Activated CD8-positive, alpha-beta memory T cell treated with anti-CD3 and anti-CD28 coated beads for 1 hour (primary cell): ENCODE measurements at places on chromosomes 3 and 15.

GRCh38 chr15:45156744-45157455 lies 27.1 kb downstream of the DUOX1 start:
- DNase-seq: no peak

DNA sequence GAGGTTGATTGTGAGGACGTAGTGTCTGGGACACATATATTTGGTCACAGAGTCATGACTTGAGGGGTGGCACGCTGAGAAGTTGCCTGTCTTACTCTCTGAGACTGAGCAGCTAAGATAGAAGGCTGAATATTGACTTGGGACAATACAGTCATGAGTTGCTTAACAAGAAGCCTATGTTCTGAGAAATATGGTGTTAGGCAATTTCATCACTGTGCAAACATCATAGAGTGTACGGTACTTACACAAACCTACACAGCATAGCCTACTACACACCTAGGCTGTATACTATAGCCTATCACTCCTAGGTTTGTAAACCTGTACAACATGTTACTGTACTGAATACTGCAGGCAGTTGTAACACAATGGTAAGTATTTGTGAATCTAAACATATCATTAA lies 30.3 kb upstream of the SPESP1 start:
- DNase-seq: no peak

GRCh38 chr15:100596792-100597191 lies 5.2 kb downstream of the LINS1 start:
- peak; percentile 61 for DNase-seq

DNA sequence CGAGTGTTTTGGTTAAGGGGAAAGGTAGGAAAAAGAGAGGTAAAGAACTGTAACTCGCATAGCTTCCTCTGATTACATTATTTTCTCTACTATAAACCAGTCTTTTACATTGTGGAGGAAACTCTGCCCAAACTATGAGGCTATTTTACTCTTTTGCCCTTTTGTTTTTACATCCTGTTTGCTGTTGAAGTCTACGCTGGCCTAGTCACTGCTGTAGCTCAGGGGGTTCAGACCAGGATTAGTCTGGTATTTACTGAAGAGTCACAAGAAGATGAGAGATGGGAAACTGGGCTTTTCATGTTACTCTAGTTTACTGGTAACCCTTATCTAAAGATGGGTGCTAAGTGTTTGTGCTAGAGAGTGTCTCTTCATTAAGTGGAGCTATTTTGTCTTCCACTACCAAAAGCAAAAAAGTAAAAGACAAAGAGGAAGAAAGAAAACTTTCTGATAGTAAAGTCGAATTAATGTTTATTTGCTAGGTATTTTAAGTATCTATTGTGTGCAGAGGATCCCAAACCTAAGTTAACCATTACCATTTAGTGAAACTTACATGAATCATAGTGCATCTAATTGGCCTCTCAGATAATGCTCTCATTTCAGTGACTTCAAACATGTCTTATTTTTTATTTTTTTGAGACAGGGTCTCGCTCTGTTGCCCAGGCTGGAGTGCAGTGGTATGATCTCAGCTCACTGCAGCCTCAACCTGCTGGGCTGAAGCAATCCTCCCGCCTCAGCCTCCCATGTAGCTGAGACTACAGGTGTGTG lies 10.9 kb downstream of the RARB start:
- DNase-seq: no peak

DNA sequence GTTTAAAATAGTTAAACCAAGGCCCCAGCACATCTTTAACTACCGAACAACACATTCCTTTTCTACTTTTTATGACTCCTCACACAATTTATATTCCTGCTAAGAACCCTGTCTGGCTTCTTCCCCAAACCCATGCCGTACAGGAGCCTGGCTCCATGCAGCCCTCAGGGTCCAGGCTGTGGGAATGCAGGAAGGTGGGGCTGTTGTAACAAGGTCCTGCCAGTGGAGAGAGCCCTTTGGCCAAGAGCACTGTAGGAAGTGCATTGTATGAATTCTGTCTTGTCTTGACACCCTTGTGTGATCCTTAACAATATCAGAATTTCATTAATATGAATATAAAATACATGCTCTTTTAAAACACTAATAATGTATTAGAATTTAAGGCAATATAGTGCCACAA lies 563.8 kb downstream of the TBL1XR1 start:
- no peak for DNase-seq

DNA sequence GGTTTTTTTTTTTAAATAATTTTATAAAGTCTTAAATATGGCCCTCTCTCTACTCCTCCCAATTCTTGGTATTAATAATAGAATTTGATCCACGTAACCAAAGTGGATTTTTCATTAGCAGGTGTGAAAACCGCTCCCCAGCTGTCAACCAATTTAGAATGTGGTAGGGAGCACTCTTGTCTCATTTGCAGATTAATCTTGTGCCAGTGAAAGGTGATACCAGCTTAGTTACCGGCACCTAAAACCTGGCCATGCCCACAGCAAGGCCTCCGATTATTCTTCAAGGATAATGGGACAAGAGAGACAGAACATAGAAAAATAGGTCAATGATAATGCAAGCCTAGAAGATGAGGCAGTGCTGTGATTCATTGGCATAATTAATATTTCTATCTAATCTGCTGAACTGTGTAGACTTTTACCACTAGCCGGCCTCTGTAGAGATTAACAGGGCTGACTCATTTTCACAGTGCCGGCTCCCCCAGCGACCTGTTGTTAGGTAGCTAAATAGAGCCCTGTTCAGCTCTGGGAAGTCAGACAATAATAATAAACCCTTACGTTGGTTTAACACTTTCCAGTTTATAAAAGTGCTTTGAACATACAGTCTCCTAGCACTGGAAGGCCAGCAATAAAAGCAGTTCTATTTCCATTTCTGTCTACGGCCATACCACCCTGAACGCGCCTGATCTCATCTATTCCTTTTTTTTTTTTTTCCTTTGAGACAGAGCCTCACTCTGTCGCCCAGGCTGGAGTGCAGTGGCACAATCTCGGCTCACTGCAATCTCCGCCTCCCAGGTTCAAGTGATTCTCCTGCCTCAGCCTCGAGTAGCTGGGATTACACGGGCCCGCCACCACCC lies 102.9 kb downstream of the SHQ1 start:
- DNase-seq: no peak

DNA sequence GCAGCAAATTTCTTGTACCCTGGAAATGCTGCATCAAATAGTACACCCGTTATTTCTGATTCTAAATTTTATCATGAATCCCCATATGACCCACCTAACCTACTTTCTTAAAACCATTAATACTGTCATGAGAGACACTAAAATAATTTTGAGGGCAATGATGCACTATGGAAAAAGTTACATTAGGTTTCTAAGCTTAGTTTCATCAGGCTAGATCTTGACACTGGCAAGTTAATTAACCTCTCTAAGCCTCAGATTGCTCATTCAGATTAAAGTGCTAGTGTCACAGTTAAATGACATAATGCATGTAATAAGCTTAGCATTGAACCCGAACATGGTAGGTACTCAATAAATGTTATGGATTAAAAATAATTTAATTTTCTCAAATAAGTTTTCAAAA lies 8.2 kb downstream of the GOLIM4 start:
- no peak for DNase-seq

DNA sequence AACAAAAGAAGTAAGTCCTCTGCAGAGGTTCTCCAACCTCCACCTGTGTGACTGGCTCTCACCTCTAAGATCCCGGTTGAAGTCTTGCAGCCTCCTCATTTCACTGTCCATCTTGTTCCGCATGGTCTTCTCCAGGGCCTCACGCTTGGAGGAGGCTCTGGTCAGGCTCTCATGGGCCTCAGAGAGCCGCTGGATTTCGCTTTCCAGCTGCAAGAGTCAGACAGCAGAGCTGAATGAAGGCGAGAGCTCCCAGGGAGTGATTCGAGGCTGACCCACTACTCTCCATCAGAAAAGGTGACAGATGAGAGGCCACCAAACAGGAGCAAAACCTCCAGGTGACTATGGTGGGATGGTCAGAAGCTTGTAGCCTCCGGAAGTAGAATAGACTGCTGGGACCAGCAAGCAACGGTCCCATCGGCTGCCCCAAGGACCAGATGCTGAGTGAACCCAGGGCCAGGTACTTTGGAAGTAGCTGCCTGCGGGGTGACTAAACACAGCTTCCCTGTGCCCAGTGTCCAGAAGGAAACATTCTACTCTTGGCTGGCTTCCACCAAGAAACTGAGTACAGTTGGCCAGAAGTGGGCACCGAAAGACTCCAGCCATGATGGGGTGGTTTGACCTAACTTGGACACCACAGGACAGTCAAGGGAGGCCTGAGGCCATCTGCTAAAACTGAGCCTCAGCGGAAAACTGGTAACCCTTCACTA lies 7.9 kb downstream of the AMOTL2 start:
- no peak for DNase-seq

- no peak for DNase-seq
These were observed 68.7 kb upstream of the ATP10A start for GRCh38 chr15:25931851-25932250.

- no peak for DNase-seq
These were observed 469.5 kb downstream of the CNTN4 start for GRCh38 chr3:2568156-2568555.

- no peak for DNase-seq
These were observed 1.2 kb downstream of the ARPP21 start for GRCh38 chr3:35640190-35641165.

DNA sequence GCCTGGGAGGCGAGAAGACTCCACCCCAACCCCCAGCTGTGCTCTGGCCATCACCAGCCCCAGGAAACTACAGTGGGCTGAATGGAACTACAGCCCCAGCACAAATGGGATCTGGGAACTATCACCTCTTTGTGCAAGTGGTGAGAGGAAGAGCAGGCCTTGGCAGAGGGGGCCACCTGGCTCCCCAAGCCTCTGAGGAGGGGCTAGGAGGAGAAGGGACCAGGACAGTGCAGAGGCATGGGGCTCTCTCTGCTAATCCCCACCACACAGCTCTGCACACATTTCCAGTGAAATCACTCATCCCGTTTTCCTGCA lies 31.6 kb downstream of the KY start:
- no peak for DNase-seq

DNA sequence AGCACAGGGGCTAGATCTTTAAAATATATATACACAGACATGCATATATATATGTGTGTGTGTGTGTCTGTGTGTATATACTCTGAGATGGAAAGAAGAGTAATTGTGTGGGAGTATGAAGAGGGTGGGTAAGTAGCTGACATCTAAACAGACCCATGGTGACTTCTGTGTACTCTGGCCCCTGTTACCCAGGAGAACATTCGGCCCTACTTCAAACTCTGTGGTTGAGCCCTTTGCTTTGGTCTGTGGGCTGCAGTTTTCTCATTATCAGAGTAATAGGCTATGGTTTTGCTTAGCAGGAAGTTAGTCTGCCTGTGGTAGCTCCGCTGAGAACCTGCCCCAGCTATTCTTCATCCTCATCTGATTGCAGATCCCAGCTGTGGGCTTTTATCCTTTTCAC lies 141.4 kb downstream of the RBPMS2 start:
- no peak for DNase-seq

GRCh38 chr3:118573912-118574311 lies 460.7 kb downstream of the IGSF11 start:
- no peak for DNase-seq

DNA sequence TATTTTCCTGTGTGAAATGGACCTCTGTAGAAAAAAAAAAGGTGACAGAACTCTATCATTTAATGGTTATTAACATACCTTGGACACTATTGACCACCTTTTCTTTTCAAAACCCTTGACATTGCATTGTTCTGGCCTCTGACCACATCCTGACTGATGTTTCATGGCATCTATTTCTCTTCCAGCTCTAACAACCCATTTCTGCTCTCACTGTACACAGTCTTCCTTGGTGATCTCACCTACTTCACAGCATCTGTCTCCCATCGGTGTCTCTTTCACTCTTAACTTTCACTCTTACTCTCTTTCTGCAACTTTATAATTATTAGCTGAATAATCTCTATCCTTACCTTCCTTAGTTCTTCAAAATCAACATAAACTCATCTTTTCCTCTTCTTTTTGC lies 217.4 kb upstream of the CD96 start:
- DNase-seq: no peak

- no peak for DNase-seq
These were observed 11.7 kb upstream of the MAP1A start for GRCh38 chr15:43505738-43506137.

GRCh38 chr3:170725285-170725731 lies 139.4 kb upstream of the SLC7A14 start:
- no peak for DNase-seq

DNA sequence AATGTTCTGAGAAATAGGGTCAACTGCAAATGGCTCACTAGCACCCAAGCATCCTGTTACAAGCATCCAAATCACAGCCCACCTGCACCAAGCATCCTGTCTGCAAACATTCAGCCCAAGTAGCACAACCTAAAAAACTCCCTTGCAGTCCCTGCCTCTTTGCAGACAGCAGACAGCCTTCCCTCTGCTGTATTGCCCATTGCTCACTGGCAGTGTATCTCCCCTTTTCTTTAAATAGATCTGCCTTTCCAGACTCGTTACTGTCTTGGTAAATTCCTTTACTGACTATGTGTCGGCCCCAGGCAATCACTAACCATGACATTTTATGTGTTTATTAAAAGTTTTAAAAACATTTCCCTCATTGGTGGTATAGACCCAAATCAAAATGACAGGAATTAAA lies 155.4 kb downstream of the ADAMTSL3 start:
- DNase-seq: no peak

DNA sequence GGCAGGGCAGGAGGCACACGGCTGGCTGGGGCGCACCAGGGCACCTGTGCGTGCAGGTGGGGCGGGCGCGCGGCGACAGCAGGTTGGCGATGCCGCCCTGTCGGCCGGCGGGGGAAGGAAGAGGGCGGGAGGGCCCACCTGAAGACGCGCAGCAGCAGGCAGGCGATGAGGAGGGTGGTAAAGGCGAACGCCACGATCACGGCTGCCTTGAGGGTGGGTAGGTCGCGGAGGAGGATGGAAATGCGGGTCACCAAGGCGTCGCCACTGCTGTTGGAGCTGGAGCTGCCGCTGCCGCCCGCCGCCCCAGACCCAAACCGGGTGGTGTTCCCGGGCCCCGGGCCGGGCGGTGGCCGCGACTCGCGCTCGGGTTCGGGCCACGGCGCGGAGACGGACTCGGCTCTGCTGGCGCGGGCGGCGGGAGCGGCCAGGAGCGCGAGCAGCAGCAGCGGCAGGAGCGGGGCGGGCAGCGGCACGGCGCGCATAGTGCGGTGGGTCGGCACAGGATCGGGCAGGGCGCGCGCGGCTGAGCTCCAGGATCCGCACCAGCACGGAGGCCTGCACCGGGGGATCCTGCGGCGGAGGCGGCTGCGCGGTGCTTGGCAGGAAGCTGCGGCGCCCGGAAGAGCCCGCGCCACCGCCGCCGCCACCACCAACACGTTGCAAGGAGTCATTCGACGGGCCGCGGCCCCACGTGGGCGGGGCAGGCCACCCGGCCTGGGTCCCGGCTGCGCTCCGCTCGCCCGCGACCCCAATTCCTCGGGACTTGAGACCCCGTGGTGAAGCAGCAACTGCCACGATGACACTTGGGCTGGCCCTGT lies at the start of gene FAM174B:
Gene FAM174B, minus strand, starts transcription at position 598 of the 818 bp plus-strand sequence.
- DNase-seq: peak; percentile 2

DNA sequence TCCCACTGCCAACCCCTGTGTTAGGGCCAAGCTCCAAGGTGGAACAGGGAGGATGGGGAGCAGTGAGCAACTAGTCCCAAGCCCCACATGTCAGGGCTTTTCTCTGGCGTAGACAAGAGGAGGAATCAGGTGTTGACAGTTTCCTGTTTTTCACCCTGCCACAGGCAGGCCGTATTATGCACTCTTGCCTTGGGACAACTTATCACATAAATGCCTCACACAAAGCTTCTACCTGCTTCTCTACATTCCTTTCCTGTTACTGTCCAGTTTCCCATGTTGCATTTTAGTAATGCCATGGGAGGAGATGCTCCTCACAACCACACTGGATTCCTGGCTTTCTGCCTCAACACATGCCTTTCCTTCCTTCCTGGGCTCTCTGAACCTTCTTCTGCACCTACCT lies 381.2 kb upstream of the ATP11B start:
- no peak for DNase-seq
